CD4-positive, CD25-positive, alpha-beta regulatory T cell (primary cell): ENCODE measurements at places on chromosomes 2 and 18. TPM values are rescaled to one million over a fixed set of nuclear protein-coding genes. Genes with fewer than 3 reads are reported as not detected.

VWA3B gene
- not detected for total RNA-seq

ANKRD44 gene
- 301 TPM for total RNA-seq

LIPG gene
- not detected for total RNA-seq

RGPD4 gene
- total RNA-seq = not detected

MATN3 gene
- total RNA-seq = not detected

EGR4 gene
- 0.69 TPM for total RNA-seq

KCNE4 gene
- not detected for total RNA-seq

MGAT4A gene
- total RNA-seq = 105 TPM

MALL gene
- total RNA-seq = 0.27 TPM

RSAD2 gene
- total RNA-seq = 4.1 TPM

PRKAG3 gene
- total RNA-seq = not detected

GRCh38 chr2:148273158-148273691 is 252.3 kb downstream of the MBD5 start:
- H3K27me3 ChIP-seq = no peaks in the 10 kb centered on the region
- no peak for DNase-seq
- no peak overlapping the region for H3K27ac ChIP-seq
- no peak overlapping the region for H3K4me3 ChIP-seq
- H3K36me3 ChIP-seq = peaks cover 3% of the 10 kb centered on the region

GRCh38 chr2:241967467-241968144 is 98.1 kb downstream of the RTP5 start:
- H3K27me3 ChIP-seq = no peaks in the 10 kb centered on the region
- no peak for DNase-seq
- peaks cover 6% of the 10 kb centered on the region for H3K36me3 ChIP-seq
- H3K4me1 ChIP-seq = peaks cover 11% of the 10 kb centered on the region

DNA sequence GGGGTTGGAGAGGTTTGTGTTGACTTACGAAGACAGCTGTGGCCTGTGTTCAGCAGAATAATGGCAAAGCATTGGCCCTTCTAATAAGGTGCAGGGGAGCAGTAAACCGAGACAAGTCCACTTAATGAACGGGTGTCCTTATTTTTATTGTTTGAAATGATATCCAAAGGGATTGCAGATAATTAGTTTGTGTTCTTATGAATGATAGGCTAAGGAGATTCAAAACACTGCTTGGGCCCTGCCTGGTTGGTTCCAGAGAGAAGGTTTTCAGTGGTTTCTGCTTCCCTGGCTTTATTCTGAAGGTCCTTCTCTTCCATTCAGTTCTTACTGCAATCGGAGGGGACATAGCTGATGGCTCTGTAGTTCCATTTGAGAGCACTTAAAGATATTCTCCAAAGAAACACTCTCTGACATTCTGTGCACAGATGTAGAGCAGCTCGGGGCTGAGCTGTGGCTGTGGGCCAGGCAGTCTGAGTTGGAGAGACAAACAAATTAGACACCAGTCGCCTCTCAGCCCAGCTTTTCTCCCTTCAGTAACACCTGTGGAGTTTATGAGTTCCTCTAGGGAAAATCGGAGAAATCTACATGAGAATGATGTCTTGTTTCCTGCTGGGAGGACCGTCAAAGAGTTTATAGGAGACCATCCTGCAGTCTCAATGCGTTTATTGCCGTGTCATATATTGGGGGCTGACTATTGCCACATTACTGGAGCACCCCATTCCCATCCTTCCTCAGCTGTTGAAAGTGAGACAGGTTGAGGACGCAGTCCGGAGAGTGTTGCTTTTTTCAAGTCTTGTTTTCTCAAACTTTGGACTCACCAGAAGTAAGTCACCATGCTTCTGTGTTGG is 6.5 kb downstream of the GREB1 start:
- no peak overlapping the region for H3K27ac ChIP-seq
- no peaks in the 10 kb centered on the region for H3K4me1 ChIP-seq

- H3K27ac ChIP-seq = peak overlapping the region; percentile 50
- peak overlapping the region; percentile 99 for H3K4me3 ChIP-seq
- no peaks in the 10 kb centered on the region for H3K36me3 ChIP-seq
- H3K27me3 ChIP-seq = no peaks in the 10 kb centered on the region
These were observed 472 bp upstream of the PLEKHM3 start for GRCh38 chr2:208025814-208026184.

DNA sequence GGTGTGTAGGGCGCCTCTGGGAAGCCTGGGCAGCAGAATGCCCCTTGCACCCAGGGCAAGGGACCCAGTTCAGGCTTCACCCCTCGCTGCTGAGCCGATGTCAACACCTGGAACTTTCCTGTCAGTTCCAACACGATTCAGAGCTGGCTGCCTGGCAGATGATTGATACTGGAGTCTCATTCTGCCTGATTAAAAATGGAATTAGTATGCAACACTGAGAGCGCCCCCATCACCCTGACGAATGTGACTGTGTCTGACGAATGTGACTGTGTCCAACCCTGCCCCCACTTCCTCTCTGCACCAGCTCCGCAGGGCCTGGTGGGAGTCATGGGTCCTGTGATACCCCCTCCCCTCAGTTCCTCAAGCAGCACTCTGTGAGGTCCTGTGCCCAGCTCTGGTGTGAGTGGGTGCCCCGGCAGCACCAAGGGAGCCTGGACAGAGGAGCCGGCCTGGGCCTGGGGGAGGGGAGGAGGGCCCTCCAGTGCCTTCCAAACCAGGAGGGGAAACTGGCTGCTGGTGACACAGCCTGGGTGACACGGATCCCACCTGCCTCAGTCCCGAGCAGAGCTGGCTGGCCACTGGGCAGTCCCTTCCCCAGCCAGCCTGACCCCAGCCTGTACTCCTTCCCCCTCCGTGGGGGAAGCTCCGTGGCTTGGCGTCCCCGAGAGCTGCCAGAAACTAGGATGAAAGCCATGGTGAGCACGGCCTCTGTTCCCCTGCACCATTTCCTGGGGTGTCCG is 41.4 kb upstream of the ALPP start:
- H3K27me3 ChIP-seq = no peaks in the 10 kb centered on the region
- H3K27ac ChIP-seq = no peak overlapping the region
- no peak for DNase-seq
- H3K4me3 ChIP-seq = no peak overlapping the region

DNA sequence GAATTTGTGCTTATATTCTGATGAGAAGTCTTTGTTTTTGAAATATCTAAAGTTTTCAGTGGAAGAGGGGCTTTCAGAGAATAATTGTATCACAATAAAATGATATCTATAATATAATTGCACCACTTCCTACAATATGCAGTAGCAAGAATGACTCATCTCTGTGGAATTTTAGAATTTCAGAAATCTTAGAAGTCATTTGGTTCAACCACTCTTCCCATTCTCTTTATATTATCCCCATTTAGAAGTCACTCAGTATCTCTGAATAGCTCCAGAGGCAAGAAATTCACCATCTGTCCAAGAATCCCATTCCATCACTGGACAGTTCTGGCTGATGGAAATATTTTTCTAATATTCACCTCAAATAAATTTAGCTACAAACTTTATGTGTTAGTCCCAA is 59.3 kb upstream of the CCDC68 start:
- H3K4me3 ChIP-seq = no peak overlapping the region
- DNase-seq = no peak
- H3K27me3 ChIP-seq = no peaks in the 10 kb centered on the region
- H3K36me3 ChIP-seq = no peaks in the 10 kb centered on the region
- H3K4me1 ChIP-seq = no peaks in the 10 kb centered on the region

- peak overlapping the region; percentile 85 for H3K27ac ChIP-seq
- peak overlapping the region; percentile 80 for H3K4me3 ChIP-seq
- DNase-seq = peak; percentile 58
- H3K27me3 ChIP-seq = no peaks in the 10 kb centered on the region
These were observed 45.6 kb downstream of the MEX3C start for GRCh38 chr18:51151568-51152511.

DNA sequence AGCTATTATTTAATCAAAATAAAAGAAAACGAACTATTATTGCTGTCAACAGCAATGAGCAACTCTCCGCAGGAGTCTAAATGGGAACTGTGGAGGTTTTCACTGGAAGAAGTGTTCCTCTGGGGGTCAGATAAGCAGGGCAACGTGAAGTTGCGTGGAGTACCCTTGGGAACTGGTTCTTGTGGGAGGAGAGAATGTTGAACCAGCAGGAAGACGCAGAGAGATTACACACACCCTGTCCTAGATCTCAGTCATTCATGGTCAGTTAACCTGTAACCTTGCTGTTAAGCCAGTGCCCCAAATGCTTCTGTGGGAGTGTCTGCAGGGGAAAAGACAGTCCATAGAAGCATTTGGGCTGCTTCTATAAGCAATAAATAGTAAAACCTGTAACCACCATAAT is 20.4 kb upstream of the CABLES1 start:
- H3K4me3 ChIP-seq = no peak overlapping the region
- no peaks in the 10 kb centered on the region for H3K36me3 ChIP-seq
- no peak overlapping the region for H3K27ac ChIP-seq
- H3K4me1 ChIP-seq = no peaks in the 10 kb centered on the region
- H3K27me3 ChIP-seq = no peaks in the 10 kb centered on the region

- no peak for DNase-seq
- H3K4me3 ChIP-seq = no peak overlapping the region
- H3K36me3 ChIP-seq = no peaks in the 10 kb centered on the region
- peaks cover 24% of the 10 kb centered on the region for H3K27me3 ChIP-seq
- peaks cover 12% of the 10 kb centered on the region for H3K4me1 ChIP-seq
These were observed 4.9 kb downstream of the QPCT start for GRCh38 chr2:37349231-37349860.

- no peaks in the 10 kb centered on the region for H3K36me3 ChIP-seq
- H3K4me1 ChIP-seq = no peaks in the 10 kb centered on the region
These were observed 10.6 kb upstream of the NUP35 start for GRCh38 chr2:183113630-183114029.

GRCh38 chr2:148523315-148523714 is 121.2 kb upstream of the EPC2 start:
- no peaks in the 10 kb centered on the region for H3K27me3 ChIP-seq
- DNase-seq = no peak
- no peak overlapping the region for H3K27ac ChIP-seq
- peaks cover 44% of the 10 kb centered on the region for H3K4me1 ChIP-seq
- H3K36me3 ChIP-seq = no peaks in the 10 kb centered on the region

DNA sequence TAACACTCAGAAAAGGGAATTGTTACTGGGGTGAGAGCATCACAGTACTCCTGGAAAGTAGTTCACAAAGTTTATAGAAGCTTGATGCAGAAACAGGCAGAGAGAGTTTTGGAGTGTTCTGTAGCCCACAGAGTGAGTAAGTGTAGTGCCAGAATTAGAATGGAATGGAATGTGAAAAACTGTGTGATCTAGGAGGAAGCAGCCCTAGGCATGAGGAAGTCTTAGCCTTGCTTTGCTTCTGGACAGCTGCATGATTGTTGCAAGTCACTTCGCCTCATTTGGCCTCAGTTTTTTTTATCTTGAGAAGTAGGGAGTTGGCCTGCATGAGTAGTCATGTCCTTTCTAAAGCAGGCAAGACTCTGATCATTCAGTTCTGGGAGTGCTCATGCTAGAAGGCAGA is 10.9 kb downstream of the SERPINB12 start:
- H3K36me3 ChIP-seq = no peaks in the 10 kb centered on the region
- H3K4me3 ChIP-seq = no peak overlapping the region
- no peak overlapping the region for H3K27ac ChIP-seq
- DNase-seq = no peak

DNA sequence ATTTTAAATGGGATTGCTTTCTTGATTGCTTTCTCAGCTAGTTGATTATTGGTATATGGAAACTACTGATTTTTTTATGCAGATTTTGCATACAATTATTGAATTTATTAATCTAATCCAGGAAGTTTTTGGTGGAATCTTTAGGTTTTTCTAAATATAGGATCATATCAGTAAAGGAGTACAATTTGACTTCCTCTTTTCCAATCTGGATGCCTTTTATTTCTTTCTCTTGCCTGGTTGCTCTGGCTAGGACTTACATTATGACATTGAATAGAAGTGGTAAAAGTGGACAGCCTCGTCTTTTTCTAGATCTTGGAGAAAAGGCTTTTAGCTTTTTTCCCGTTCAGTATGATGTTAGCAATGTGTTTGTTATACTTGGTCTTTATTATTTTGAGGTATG is 51.3 kb downstream of the OTX1 start:
- H3K4me3 ChIP-seq = no peak overlapping the region
- H3K27me3 ChIP-seq = no peaks in the 10 kb centered on the region
- H3K4me1 ChIP-seq = no peaks in the 10 kb centered on the region

- DNase-seq = no peak
- no peaks in the 10 kb centered on the region for H3K27me3 ChIP-seq
- H3K4me1 ChIP-seq = no peaks in the 10 kb centered on the region
- H3K36me3 ChIP-seq = no peaks in the 10 kb centered on the region
- no peak overlapping the region for H3K27ac ChIP-seq
- no peak overlapping the region for H3K4me3 ChIP-seq
These were observed 244.7 kb upstream of the HS6ST1 start for GRCh38 chr2:128563348-128563687.

- H3K27ac ChIP-seq = no peak overlapping the region
- H3K4me1 ChIP-seq = no peaks in the 10 kb centered on the region
- no peak overlapping the region for H3K4me3 ChIP-seq
These were observed 32.6 kb upstream of the E2F6 start for GRCh38 chr2:11498543-11499034.

GRCh38 chr2:10873790-10874437 is 37.8 kb upstream of the KCNF1 start:
- H3K27ac ChIP-seq = no peak overlapping the region
- H3K36me3 ChIP-seq = no peaks in the 10 kb centered on the region
- DNase-seq = no peak
- no peaks in the 10 kb centered on the region for H3K4me1 ChIP-seq
- no peaks in the 10 kb centered on the region for H3K27me3 ChIP-seq
- no peak overlapping the region for H3K4me3 ChIP-seq

DNA sequence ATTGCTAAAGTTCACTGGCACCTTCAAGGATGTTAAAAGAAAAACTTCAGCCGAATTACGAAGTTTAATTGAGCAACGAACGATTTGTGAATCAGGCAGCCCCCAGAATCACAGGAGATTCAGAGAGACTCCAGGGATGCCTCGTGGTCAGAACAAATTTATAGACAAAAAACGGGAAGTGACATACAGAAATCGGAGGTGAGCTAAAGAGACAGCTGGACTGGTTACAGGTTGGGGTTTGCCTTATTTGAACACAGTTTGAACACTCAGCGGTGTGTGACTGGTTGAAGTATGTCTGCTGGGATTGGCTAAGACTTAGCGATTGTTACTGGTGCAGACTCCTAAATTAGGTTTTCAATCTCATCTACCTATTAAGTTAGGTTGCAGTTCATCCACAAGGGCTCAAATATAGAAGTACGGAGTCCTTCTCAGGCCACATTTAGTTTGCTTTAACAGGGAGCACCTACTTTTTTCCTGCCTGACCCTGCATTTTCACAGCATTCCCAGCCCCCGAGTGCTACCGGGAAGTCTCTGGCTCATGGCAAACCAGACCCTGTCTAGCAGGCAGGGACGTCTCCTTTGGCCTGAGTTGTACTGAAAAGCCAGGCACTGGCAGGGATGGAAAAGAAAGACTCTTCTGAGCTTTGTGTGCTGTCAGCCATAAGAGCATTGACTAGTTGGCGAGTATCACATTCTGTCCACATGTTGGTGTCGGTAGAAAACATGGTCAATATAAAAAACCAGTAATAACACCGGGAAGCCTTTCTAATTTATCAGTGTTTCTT is 41.1 kb downstream of the CDCA7 start:
- no peak for DNase-seq
- no peaks in the 10 kb centered on the region for H3K4me1 ChIP-seq
- no peak overlapping the region for H3K4me3 ChIP-seq

DNA sequence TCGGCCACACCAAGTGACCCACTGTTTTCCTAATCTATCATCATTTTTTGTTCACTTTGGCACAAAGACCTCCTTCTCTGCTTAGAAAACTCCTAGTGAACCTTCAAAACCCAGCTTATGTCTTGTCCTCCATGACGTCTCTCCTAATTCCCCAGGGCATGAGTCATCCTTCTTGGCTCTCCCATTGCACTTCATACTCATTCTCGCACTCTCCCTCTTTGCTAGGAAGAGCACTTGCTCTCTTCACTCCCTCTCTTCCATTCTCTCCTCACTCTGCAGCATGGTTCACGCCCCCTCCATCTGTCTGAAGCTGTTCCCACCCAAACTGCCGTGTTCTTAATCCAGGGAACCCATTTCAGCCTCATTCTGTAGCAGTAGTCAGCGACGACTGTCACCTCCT is 103.9 kb downstream of the MRO start:
- no peak for DNase-seq
- no peaks in the 10 kb centered on the region for H3K27me3 ChIP-seq
